ENCODE measurements at places on chromosomes 4 and X. TPM values are rescaled to one million over a fixed set of nuclear protein-coding genes. Genes with fewer than 3 reads are reported as not detected.

Gene ZC4H2
- total RNA-seq = 10.7 TPM

Gene FSTL5
- 0.33 TPM for total RNA-seq

Gene HSFX4
- total RNA-seq = not detected

Gene TDO2
- total RNA-seq = not detected

Gene CAPN6
- 1.4 TPM for total RNA-seq

Gene LSM6
- 43.9 TPM for total RNA-seq

- no peaks in the 10 kb centered on the region for H3K4me1 ChIP-seq
- H3K36me3 ChIP-seq = no peaks in the 10 kb centered on the region
- no peak for DNase-seq
- no peak overlapping the region for H3K27ac ChIP-seq
- H3K4me3 ChIP-seq = no peak overlapping the region
- no peaks in the 10 kb centered on the region for H3K27me3 ChIP-seq
Measured at GRCh38 chr4:123846092-123846491, 449.5 kb downstream of the SPRY1 start.

DNA sequence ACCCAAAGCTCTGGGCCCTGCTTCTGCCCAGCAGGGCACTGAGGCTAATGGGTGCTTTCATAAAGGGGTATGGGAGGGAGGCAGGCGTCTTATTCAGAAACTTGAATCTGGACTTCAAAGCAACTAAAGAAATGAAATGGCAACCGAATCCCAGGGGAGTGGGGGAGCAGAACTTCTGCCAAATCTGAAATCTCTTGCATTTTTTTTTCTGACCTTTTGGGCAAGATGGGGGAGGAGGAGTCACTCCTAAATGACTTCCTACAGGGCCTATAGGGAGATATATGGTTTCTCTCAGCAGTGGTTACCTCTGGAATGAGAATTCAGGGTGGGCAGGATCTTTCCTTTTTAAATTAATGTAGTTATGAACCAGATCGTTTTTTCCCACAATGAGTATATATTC lies 30.6 kb upstream of the KIAA1210 start:
- H3K4me1 ChIP-seq = no peaks in the 10 kb centered on the region
- no peak overlapping the region for H3K4me3 ChIP-seq
- no peak overlapping the region for H3K27ac ChIP-seq
- H3K27me3 ChIP-seq = no peaks in the 10 kb centered on the region

DNA sequence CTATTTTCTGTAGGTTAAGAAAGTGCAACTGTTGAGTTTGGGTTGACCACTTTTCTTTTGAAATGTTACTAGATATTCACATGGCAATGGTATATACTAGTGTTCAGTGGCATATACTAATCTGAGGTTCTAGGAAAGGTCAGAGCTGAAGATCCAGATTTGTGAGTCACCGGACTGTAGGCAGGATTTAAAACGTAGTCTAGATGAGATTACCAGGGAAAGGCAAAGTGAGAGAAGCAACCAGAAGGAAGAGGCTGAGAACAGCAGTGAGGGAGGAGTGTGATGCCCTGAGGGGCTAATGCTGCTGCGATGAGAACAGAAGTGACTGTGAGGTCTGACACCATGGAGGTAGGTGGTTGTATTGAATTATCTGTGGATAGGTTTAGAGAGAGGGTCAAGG lies 9.7 kb upstream of the PLA2G12A start:
- no peak overlapping the region for H3K4me3 ChIP-seq
- no peak overlapping the region for H3K27ac ChIP-seq
- no peaks in the 10 kb centered on the region for H3K4me1 ChIP-seq
- no peaks in the 10 kb centered on the region for H3K27me3 ChIP-seq
- no peaks in the 10 kb centered on the region for H3K36me3 ChIP-seq

DNA sequence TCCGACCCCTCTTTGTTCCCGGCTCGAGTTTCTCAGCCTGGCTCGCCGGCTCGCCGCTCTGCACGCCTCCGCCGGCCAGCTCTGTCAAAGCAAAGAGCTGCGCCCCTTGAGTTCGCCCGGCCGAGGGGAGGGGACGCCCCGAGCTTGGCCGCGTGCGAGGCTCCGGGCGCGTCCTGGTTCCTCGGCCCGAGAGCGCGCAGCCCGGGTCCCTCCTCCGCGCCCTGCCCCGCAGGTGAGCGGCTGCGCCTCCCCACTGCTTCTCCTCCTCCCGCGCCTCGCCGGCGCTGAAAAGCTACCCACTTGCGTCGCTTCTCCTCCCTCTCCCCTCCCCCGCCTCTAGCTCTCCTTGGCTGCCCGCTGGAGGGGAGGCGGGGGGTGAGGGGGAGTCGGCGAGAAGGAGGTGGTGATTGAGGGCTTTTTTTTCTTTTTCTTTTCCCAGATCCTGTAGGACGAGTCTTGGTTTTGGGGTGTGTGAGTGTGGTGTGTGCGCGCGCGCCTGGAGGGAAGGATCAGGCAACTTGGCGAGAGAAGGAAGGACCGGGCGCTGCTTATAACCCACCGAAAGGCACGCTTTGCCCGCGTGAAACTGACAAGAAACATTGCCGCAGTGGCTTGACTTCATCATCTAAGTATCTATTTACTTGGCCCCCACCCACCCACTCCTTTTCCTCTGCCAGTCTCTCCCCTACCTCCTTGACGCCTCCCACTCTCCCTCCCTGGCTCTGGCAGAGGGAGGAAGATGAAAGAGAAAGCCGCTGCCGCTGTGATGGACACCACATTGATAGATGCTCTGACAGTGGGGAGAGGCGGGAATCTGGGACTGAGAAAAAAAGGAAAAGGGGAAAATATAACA lies at the start of gene LEF1:
Gene LEF1 (minus strand): TSS at position 262 of the 853 bp plus-strand sequence. CDS start 1,165 bp downstream, outside the sequence.
- H3K27ac ChIP-seq = peak within 1 kb of the TSS; percentile 60
- peak within 1 kb of the TSS; percentile 54 for H3K4me3 ChIP-seq
- peak; percentile 82 for DNase-seq
- peaks cover 12% of the 10 kb centered on the region for H3K27me3 ChIP-seq

DNA sequence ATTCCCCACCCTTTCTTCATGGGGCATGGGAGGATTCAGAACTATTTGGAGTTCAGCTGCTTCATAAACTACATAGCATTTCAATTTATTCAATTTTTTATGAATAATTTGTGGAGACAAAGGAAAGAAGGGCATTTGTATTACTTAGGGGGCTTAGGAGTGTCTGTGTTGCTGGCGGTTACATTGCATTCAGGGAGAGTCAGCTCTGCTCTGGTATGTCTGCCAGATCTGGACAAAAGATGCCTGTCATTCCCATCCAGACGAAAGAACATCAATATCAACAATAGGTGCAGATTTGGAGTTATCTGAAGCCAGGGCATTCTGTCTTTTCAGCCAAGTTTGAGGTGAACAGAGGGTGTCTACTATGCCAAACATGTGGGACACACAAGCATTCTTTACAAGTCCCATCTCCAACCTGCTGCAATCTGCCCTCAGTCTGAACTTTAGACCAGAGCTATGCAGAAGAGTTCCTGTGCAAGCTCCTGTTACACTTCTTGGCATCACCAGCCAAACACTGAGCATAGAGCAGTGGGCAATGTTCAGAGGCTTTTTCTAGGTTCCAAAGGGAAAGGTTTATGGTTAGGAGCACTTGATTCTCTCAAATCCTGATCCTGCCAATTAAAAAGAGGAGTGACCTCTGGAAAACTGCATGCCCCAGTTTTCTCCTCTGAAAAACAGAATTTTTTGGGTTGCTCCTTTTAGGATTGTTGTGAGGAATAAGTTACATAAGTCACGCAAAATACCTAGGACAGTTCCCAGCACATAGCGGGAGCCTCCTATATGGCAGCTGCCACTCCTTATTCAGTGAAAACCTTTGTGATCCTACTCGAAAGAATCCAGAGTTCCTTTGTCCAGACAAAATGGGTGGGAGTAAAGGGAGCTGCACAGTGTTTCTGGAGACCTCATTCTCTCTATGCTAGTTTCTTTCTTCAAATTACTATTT lies 719.5 kb upstream of the SLIT2 start:
- no peak overlapping the region for H3K4me3 ChIP-seq
- DNase-seq = no peak
- no peaks in the 10 kb centered on the region for H3K4me1 ChIP-seq

DNA sequence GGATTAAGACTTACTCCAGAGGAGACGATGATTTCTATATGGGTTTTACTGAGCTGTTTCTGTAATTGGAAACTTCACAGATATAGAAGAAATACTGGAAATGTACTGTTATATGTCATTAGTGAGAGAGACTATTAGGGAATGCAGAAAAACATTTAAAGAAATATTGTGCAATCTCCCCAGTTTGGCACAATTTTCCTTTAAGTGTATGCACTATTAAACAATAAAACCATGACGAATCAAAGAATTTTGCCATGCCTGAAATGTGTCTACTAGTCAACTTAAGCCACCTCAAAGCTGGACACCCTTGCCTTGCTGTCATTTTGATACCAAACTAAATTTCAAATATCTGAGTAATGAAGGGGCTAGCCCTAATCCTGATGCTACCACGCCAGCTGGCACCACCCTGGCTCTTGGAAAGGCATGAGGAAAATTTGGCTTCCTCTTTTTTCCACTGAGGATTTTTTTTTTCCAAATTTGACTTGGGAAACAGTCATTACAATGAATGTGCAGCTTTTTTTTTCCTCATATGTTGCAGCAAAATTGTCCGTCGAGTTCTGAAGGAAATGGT lies 36.1 kb downstream of the MTTP start:
- H3K36me3 ChIP-seq = no peaks in the 10 kb centered on the region
- no peaks in the 10 kb centered on the region for H3K27me3 ChIP-seq
- no peak for DNase-seq
- no peak overlapping the region for H3K27ac ChIP-seq

GRCh38 chrX:123493857-123494256 lies 239.0 kb downstream of the THOC2 start:
- no peak overlapping the region for H3K4me3 ChIP-seq
- H3K27me3 ChIP-seq = no peaks in the 10 kb centered on the region
- DNase-seq = no peak
- no peaks in the 10 kb centered on the region for H3K4me1 ChIP-seq

DNA sequence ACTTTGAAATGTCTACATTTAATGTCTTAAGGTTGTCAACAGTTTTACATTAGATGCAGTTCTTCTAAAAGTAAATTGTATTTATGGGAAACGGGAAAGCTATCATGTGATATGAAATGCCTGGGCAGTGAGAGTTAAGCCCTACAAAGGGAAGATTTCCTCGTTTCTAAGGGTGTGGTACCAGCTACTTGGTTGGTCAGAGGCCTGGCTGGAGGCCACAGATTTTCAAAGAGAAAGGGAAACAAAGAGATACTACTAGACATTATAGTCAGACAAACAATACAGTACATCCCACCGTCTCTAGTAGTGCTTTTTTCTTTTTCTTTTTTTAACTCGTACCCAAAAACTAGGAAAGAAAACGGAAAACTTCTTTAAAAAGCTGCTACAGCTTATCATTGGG lies 467.8 kb downstream of the PCDH7 start:
- H3K27me3 ChIP-seq = no peaks in the 10 kb centered on the region
- no peak overlapping the region for H3K4me3 ChIP-seq
- H3K27ac ChIP-seq = no peak overlapping the region
- H3K4me1 ChIP-seq = no peaks in the 10 kb centered on the region
- DNase-seq = no peak

GRCh38 chrX:6448003-6448402 lies 86.9 kb downstream of the VCX3A start:
- H3K27me3 ChIP-seq = no peaks in the 10 kb centered on the region
- H3K27ac ChIP-seq = no peak overlapping the region
- H3K36me3 ChIP-seq = no peaks in the 10 kb centered on the region

DNA sequence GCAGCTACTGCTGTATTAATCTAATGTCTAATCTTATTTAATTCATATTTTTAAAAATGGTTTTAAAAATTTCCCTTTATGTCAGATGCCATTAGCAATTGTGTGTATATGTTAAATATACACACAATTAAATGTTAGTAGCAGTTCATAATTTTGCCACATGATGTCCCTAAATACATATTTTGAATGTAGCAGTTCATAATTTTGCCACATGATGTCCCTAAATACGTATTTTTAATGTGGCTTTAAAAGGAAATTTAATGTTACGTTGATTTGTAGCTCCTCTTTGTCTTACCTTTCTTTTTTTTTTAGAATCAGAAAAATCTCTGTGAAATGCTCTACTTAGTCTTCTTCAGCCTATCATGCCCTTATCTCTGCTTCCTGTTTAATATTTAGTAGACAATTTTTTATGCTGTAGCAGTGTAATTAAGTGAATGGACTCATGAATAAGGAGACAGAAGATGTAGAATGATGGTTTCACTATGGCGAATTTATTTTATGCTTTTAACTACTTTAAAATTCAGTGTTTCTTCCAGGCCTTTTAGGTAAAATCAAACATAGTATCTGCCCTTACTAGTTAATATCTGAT lies 26.1 kb downstream of the RBM46 start:
- no peaks in the 10 kb centered on the region for H3K27me3 ChIP-seq
- H3K36me3 ChIP-seq = no peaks in the 10 kb centered on the region
- no peaks in the 10 kb centered on the region for H3K4me1 ChIP-seq
- no peak overlapping the region for H3K27ac ChIP-seq
- DNase-seq = no peak
- H3K4me3 ChIP-seq = no peak overlapping the region

DNA sequence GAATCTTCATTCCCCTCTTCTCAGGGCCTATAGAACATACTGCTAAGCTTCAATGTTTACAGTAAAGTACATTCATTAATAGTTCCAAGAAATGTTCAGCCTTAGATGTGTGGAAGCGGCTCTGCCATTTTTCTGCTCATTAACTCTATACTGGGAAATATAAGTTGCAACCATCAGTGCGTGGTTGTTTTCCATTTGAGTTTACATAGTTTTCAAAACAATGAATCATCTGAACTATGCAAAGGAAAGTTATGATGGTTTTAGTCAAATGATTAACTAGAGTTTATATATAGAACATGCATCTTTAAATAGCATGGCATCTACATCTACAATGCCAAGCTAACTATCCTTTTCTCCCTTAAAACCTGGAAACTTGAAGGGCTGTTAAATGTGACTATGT lies 29.6 kb downstream of the LEF1 start:
- peaks cover 12% of the 10 kb centered on the region for H3K4me1 ChIP-seq
- no peak overlapping the region for H3K4me3 ChIP-seq
- H3K27me3 ChIP-seq = no peaks in the 10 kb centered on the region
- H3K36me3 ChIP-seq = no peaks in the 10 kb centered on the region

GRCh38 chr4:154044742-154045485 lies 256.0 kb upstream of the SFRP2 start:
- no peak for DNase-seq
- no peak overlapping the region for H3K4me3 ChIP-seq
- H3K27ac ChIP-seq = no peak overlapping the region
- H3K27me3 ChIP-seq = no peaks in the 10 kb centered on the region

- DNase-seq = peak; percentile 41
- no peak overlapping the region for H3K27ac ChIP-seq
- no peaks in the 10 kb centered on the region for H3K4me1 ChIP-seq
- no peak overlapping the region for H3K4me3 ChIP-seq
Measured at GRCh38 chrX:11787564-11787963, 29.5 kb downstream of the MSL3 start.
